ENCODE measurements at places on chromosomes 12 and 14. TPM values are rescaled to one million over a fixed set of nuclear protein-coding genes. Genes with fewer than 3 reads are reported as not detected.

DNA sequence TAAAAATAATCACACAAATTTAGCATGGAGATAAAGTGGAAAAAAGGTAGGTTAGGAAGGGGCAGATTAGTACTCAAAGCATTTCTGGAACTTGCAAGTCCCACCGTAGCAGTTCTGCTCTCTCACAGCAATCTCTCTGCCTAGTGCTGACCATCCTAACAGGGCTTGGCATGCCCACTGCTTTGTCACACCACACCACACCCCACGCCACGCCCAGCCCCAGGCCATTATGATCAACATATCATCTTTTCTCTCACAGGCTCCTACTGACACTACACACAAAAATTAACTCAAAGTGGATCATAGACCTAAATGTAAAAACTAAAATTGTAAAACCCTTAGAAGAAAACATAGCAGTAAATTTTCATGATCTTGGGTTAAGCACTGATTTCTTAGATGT, 273.7 kb downstream of the DAD1 start:
- DNase-seq = no peak

- DNase-seq = peak; percentile 63
Measured at GRCh38 chr14:50344116-50344775, 32.1 kb downstream of the DMAC2L start.

PRH2 gene
- total RNA-seq = 0.28 TPM

TNS2 gene
- total RNA-seq = 10.6 TPM

DNA sequence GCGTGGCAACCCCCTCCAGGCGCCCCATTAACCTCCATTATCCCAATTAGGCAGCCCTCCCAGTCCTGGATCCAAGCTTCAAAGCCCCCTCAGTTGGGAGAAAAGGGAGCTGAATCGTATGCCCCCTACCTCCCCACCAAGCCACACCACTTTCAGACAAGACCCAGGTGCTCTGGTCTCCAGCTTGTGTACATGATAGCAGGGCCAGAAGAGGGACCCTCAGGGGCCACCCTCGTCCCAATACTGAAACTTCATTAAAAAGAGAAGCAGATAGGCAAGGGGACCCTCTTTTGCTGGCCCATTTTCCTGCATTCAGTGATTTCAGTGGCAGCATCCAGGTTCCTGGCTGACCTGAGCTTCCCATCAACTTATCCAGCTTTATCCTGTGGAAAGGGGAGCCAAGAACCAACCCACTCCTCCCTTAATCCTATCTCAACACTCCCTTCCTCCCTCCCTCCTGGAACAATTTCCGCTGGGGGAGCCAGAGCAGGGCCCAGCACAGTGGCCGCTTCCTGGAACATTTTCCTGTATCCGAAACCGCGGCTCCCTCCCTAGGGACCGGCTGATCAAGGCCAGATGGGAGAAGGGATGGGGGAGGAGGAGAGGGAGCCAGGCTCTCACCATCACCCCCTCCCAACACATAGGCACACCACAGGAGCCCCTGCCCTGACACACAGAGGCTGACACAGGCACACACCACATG, 9.5 kb upstream of the SP7 start:
- no peak for DNase-seq

Measured in IMR-90 (cell line).